ENCODE measurements at places on chromosomes 7 and 10.
A peak's percentile ranks its signal among the peaks of the same experiment; 100 is the strongest.

GRCh38 chr10:72273410-72274212, at the start of gene DDIT4:
Gene DDIT4, plus strand, starts transcription at chr10:72273924. Its CDS starts 293 bp downstream, at chr10:72274217.
- DNase-seq: peak; percentile 97

DNA sequence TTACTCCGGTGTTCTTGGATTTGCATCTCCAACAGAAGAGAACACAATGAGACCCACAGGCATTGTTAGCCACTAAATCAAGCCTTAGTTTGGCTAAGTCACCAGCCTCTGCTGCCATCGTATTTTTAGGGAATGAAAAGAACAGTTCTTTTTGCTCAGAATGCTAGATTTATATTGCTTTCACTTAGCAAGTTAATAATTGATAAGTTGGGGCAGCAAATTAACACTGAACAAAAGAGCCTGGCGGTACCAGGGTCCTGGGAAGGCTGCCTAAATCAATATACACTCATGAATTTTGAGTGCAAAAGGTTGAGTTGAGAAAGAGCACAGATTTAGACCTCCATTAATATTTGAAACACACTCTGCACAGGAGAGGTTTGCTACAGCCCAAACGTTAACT, 767.7 kb downstream of the TYW1 start:
- DNase-seq: peak; percentile 34

GRCh38 chr10:51706225-51706624, 6.8 kb upstream of the CSTF2T start:
- DNase-seq: no peak

- no peak for DNase-seq
Measured at GRCh38 chr10:132810141-132810806, 24.3 kb upstream of the NKX6-2 start.

DNA sequence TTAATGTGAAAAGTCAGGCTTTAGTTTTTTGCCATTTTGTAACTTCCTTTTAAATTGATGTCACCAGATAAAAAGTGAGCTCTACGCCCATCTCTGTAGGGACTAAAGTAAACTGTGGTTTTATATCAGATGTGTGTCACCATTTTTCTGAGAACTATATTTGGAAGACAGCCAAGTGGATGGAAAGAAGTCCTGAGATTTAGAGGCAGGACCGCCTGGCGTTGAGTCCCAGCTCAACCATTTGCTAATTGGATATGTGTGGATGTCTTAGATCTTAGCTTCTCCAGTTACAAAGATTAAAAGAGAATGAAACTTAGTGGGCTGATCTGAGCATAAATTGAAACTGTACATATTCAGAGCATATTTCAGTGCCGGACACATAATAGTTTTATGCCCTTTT, 691.6 kb upstream of the CELF2 start:
- DNase-seq: no peak

DNA sequence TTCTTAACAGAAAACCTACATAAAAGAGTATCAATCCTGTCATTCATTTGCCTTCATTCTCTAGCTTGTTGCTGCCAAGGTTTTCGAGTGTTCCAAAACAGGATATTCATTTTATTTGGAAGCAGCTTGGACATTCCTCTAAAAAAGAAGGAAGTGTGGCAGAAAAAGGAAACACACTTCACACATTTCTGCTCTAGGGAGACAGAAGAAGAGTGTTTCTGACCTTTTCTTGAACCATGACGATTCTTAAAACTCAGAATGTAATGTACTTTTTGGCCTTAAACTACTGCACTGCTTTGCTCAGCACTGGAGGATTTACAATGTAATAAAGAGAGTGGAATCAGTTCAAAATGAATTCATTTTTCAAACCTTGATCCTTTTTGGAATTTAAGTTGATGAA, 81.3 kb downstream of the SEMA3A start:
- DNase-seq: no peak

- no peak for DNase-seq
Measured at GRCh38 chr10:5961405-5962100, 15.8 kb downstream of the IL15RA start.

DNA sequence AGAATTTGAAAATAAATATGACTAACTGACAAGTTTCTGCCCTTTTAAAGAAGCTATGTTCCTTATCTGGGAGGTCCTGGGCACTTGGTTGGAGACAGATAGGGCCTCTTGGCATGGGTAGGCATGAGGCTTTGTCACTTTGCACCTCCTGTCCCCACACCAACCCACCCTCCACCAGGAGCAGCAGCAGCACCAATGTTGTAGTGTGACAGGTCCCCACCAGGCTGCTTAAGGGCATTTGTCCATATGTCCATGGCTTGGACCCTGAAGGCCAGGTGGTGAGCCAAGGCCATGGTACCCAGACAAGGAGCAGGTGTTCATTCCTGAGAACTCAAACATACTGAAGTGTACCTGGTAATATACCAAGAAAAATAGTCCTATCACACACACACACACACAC, 629.1 kb downstream of the ACTR3B start:
- DNase-seq: no peak

DNA sequence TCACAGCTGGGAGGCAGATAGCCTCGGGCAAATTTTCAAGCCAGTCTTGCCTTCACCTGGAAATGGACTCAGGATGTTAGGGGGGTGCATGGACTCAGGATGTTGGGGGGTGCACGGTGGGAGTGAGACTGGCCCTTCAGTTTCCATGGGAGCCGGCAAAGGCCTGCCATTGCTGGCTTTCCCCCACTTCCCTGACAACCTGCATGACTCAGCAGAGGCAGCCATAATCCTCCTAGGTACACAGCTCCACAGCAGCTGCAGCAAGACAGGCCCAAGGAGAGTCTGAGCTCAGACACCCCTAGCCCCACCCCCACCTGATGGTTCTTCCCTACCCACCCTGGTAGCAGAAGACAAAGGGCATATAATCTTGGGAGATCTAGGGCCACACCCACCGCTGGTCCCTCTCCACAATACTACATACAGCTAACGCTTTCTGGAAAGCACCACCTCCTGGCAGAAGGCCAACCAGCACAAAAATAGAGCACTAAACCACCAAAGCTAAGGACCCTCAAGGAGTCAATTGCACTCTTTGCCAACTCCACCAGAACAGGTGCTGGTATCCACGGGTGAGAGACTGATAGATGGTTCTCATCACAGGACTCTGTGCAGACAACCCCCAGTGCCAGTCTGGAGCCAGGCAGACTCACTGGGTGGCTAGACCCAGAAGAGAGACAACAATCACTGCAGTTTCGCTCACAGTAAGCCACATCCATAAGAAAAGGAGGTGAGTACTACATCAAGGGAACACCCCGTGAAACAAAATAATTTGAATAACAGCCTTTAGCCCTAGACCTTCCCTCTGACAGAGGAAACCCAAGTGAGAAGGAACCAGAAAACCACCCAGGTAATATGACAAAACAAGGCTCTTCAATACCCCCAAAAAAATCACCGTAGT, 18.3 kb downstream of the C7orf25 start:
- no peak for DNase-seq

DNA sequence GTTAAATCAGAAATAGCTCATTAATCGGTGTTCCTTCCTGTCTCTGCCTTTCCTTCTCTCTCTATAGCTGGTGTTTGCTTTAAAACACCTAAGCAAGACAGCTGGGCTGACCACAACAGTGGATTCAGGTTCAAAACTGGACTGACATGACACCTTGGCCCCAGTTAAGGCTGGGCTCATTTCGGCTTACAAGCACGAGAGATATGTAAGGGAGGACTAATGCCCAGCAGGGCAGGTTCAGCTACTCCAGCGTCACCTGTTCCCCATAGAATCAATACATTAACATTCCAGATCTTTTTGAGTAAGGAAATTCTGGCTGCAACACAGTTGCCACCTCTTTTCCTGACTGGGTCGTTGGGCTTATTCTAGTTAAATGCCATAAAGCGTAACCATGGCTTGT, 323.0 kb upstream of the AOAH start:
- no peak for DNase-seq

DNA sequence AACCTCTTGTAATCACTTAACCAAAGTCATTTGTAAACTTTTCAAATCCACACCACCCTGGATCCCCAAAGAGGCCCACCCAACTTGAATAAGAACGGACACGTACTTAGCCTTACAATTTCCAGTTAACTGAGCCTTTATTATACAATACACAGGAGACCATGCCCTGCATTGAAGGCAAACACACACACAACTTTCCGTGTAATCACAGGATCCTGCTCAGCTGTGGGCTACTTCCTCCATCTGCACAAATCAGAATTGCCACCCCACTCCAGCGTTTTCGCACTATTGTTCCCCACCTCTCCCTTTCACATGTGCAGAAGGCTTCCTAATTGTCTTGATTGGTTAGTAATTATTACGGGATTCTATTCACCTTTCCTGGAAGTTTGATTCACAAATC, 12.1 kb upstream of the PODXL start:
- no peak for DNase-seq

DNA sequence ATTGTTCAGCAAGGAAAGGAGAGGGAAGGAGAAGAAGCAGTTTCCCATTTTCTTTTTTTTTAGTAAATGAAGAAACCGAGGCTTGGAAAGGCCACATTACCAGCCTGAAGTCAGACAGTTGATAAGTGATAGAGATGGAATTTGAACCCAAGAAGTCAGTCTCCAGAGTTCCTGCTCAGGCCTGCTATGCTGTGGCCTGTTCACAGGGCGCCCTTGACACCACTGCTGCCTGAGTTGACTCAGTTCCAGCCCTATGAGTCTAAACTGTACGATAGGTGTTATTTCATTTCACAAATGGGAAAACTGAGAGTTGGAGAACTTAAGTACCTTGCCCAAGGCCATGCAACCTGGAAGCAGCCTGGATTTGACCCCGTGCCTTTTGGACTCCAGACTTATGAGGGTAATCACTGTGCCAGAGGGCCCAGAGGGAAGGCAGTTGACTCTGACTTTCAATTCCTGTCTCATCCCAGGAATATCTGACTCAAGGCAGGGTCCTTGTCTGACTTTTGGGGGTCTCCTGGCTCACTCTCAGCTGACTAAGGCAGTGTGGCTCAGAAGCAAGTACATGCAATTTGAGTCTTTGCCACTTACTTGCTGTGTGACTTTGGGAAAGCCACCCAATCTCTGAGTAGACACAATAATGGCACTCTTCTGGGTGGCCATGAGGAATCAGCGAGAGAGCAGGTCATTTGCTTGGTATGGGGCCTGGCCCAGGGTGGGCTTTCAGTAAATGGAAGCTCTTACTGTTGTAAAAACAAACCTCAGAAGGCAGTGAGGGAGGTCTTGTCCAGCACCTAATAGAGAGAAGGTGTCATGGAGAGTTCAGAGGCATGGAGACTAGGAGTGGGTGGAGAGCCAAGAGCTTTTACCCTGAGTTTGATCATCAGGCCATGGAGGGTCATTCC, 17.9 kb upstream of the RBM20 start:
- DNase-seq: no peak

DNA sequence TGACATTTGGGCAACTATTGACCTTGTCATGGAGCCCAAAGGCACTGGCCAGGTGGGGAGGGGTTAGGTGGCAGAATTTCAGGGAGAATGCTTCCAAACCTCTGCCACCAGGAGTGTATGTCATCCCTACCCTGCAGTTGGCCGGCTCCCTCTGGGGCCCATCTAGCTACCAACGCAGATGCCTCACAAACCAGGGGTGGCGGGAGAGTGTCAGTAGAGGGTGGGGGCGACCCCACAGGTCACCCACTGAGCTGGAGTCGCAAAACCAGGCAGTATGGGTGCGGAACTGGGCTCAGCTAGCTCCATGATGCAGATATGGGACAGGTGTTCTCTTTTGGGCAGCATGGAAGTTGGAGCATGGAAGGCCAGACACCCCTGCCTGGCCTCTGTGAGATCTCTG, 51.4 kb downstream of the FAM241B start:
- no peak for DNase-seq

DNA sequence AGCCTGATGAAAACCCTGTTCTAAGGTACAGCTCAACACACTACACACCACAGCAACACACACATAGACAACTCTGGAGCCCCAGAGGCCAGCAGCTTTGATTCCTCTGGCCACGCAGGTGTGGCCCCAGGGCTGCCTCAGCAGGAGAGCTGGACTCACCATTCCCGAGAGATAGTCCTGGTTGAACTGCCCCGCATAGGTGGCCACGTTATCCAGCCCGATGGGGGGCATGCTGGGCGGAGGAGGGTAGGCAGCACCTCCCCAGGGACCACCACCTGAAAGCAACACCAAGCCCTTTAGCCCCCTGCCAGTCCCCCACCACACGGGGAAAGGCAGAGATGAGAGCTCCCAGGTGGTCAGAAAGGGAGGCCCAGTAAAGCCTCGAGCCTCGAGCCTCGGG, 34.7 kb downstream of the ANXA11 start:
- no peak for DNase-seq

- no peak for DNase-seq
Measured at GRCh38 chr7:158320328-158320727, 267.3 kb downstream of the PTPRN2 start.

DNA sequence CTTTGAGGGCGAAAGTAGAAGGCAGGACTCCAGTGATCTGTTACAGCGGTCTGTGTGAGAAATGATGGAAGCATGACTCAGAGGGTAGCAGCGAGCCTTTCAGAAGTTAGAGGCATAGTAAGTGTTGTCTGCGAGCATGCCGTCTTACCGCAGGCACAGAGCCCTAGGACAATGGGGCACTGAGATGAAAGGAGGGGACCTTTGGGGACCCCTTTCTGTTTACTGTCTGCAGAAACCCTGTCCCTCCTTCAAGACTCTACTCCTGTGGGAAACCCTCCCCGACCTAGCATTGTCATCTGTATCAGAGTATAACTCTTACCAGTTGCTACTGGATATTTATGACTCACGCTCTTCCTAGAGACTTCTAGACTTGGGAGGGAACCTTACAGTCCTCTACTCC, 87.2 kb upstream of the AGK start:
- no peak for DNase-seq

GRCh38 chr7:149764481-149765398, 8.6 kb downstream of the ZNF467 start:
- DNase-seq: no peak

GRCh38 chr7:109926738-109927137, 1164.2 kb upstream of the LRRN3 start:
- DNase-seq: no peak

DNA sequence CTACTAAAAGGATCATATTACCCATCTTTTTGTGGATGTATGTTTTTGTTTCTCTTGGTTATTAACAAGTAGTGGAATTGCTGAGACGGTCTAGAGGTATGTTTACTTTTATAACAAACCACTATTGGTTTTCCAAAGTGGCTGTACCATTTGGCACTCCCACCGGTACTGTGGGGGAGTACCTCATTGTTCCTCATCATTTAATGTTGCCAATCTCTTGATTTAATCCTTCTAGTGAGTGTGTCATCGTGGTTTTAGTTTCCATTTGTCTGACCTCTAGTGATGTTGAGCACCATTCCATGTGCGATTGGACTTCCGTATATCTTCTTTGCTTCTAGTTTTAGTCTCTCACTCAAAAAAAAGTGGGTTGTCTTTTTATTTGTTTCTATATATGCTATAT, 50.4 kb downstream of the RBM33 start:
- DNase-seq: no peak

GRCh38 chr7:143120691-143121405, 11.0 kb upstream of the PIP start:
- DNase-seq: no peak
